ENCODE measurements at places on chromosomes 5 and 9.

- DNase-seq = no peak
Measured at GRCh38 chr5:71836084-71836483, 117.0 kb downstream of the CARTPT start.

- DNase-seq = no peak
Measured at GRCh38 chr9:131001990-131002389, 7.0 kb upstream of the LAMC3 start.

DNA sequence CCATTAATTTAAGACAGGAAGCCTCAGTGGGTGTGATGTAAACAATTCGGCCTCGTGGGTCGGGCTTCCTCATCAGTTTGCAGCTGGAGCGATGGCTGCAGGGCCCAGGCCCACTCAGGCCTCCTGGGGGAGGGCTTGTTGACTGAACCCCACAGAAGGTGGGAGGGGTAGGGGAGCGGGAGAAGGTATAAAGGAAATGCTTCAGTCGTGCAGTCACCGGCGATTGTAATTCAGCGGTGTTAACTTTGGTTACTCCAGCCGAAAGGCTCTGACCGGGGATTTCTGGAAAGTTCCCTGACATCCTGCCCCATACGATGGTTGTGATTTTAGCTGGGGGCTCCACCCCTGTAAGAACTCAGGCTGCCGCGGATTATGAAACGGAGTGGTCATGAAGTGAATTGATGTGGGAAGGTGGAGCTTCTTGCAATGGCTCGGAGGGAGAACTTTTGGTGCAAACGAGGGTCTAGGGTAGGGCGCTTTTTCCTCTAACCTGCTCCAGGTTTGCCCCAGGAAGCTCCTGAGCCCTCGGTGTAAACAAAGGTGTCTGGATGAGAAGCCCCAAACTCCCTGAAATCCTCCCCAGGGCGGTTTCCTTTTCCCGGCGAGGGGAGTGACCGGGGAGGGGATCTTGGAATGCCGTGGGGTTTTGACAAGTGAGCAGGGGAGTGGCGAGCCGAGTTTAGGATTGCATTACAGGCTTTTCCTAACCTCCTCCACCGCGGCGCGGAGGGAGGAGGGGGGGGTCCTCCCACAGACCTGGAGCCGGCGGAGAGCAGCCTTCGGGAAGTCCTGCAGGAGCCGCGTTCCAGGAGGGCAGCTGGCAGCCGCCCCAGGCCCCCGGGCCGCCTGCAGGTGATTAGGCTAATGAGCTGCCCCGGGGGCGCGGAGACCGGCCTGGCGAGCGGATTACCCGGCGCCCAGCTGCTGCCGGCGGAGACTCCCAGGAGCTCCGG lies 215.5 kb downstream of the PDZD2 start:
- no peak for DNase-seq

- no peak for DNase-seq
Measured at GRCh38 chr5:126806-127205, 34.8 kb downstream of the PLEKHG4B start.

DNA sequence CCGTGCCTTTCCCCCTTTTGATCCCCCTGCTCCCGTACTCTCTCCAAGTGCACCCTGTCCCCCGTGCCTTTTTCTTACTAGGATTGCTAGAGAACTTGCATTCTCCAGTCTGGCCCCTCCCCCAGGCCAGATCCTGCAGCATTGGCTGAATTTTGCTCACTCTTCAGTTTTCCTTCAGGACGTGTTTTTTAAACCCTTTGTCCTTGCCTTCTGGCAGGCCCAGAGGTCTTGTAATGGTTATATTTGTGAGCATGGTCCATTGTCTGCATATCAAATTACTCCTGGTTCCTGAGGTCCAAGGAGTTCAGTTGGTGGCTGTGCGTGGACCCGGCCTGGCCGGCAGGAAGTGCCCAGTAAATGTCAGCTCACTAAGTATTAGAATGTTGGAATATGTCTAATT lies 606 bp downstream of the TBC1D13 start:
- DNase-seq = peak; percentile 31

GRCh38 chr5:139664086-139664693 lies 16.0 kb downstream of the CXXC5 start:
- no peak for DNase-seq

- DNase-seq = no peak
Measured at GRCh38 chr9:101398930-101399642, 435 bp downstream of the ZNF189 start.

DNA sequence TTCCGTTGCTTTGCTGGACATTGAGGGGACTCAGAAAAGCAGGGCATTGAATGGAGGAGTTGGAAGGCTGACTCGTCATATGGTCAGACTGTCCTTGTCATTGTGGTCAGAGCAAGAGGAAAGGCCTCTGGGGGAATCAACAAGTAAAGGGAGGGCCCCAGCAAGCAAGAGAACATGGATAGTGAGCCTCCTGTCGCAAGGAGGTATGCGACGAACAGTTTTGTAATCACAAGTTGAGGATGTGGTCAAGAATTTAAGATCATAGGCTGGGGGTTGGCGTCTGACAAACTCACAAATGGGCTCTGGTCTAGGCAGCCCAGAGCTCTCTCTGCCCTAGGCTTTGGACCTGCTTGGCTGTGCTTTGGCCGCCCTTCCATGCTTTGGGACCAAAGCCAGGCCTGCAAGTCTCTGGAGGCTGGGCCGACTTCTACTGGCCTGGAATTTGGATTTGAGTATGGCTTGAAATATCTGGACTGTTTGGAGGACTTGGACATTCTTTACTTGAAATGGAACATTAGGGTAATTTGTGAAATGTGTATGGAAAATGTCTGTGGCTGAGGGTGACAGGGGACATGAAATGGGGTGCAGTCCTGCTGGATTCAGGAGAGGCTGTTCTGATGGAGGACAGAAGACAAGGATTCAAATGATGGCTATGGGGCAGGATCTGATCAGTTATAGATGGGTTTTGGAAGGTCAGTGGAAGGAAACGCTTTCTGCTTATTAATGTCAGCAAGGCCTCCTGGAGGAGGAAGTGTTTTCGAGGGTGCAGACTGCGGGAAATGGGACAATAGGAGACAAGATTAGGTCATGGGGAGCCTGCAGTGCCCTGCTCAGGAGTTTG lies 19.2 kb upstream of the NDST1 start:
- no peak for DNase-seq

DNA sequence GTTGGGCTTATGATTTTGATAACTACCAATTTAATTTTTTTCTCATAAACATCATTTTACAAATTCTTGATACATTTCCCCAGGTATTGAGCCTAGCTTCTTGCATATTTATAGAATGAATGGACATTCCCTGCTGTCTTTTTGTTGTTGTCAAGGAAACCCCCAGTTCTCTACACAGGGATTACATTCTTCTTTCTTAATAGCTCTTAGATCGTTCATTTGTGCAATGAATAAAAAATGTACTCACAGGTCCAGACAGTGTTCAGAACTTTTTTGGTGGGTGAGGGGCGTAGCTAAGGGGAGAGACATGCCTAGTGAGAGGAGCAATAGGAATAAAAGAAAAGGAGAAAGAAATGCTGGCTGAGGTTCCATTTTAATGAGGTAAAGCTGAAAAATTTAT lies 58.6 kb downstream of the VCAN start:
- DNase-seq = no peak

- DNase-seq = no peak
Measured at GRCh38 chr5:40052808-40053207, 626.9 kb upstream of the PTGER4 start.

- DNase-seq = no peak
Measured at GRCh38 chr5:158212237-158212636, 353.3 kb upstream of the CLINT1 start.

GRCh38 chr5:35876454-35876853 lies 19.8 kb downstream of the IL7R start:
- no peak for DNase-seq

DNA sequence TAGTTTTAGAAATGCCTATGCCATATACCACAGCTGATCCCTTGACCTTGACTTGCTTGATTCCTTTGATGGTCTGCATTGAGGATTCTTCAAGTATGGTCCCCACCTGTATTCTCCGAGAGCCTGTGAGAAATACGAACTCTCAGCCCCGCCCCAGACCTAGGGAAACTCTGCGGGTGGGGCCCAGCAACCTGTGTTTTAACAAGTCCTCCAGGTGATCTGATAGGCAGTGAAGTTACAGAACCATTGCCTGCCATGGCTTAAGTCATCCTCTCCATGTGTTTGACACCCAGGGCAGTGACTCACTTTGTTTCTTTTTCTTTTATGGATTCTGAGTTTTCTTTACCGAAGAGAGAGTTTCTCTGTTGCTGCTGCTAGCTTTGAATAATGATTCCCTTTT lies 18.5 kb downstream of the FRMPD1 start:
- DNase-seq = no peak

GRCh38 chr5:91079037-91079436 lies 304.1 kb downstream of the ARRDC3 start:
- no peak for DNase-seq

GRCh38 chr5:56317923-56318561 lies 84.9 kb upstream of the ANKRD55 start:
- no peak for DNase-seq

- DNase-seq = no peak
Measured at GRCh38 chr5:156239800-156240199, 87.2 kb upstream of the SGCD start.

DNA sequence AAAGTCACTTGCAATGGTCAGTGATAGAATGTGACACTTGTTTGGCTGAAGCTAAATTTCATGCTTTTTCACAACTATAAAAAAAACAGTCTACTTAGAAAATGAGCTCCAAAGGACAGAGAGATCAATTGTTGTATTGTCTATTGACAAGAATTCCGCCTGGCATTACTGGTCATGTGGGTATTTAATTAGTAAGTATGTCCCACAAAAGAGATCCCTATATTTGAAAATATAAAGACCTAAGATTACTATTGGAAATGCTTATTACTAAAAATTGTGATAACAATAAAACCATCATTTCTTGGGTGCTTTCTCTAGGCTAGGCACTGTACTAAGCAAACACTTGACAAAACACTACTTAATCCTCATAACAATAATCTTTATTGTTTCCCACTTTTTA lies 745.2 kb upstream of the C9orf72 start:
- no peak for DNase-seq

GRCh38 chr5:29811914-29812679 lies 1381.4 kb upstream of the CDH6 start:
- no peak for DNase-seq

DNA sequence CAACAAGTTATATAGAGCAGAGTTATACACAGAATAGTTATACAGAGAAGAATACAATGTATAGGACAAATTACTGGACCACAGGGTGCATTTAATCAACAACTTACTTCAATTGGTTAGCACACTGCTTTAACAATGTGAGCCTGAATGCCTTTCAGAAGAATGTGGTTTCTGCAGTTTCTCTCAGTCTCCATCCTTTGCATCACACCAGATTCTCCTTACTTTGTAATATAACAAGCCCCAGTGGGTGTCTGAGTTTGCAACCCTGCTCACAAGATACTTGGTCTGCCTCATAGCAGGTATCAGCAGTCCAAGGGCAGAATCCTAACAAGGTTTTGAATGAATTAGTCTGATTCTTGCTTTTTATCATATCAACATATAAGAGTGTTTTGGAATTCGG lies 114.6 kb downstream of the GABRB2 start:
- no peak for DNase-seq

GRCh38 chr5:32462618-32463017 lies 18.1 kb upstream of the ZFR start:
- DNase-seq = peak; percentile 63

DNA sequence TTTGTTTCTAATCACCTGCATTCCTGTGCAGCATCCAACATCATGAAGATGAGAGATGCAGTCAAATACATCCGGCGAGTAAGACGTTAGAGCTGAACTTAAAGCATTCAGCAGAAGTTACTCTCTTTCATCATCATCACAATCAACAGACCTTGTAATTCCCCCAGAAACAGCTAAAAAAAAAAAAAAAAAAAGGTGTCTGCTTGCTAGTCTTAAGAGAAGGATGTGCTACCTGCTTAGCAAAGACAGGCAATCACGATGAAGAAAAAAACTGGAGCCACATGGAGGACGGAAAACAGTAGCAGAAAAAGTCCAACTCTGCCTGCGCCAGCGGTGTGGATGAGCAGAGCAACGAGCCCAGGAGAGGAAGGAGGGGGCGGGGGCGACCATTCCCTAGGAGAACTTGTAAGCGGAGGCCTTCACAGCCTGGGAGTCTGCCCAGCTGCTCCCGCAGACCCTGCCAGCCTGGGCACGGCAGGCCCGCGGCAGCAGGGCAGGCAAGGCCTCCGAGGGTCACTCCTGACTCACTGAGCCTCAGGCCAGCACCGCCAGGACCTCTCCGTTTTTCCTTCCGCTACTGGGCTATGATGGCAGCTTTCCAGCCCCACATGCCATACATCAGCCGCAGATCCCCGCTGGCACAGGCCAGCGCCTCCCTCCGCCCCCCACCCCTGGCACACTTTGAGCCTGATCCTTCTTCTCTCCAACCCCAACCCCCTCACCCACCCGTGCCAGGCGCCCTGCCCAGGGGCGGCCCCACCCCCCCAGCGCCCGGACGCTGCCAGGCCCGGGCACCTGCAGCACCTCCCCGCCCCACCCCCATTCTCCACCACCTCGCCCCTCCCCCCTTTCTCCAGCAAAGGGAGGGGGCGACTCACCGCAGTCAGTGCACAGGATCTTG lies 1.4 kb downstream of the NRG2 start:
- peak; percentile 3 for DNase-seq

DNA sequence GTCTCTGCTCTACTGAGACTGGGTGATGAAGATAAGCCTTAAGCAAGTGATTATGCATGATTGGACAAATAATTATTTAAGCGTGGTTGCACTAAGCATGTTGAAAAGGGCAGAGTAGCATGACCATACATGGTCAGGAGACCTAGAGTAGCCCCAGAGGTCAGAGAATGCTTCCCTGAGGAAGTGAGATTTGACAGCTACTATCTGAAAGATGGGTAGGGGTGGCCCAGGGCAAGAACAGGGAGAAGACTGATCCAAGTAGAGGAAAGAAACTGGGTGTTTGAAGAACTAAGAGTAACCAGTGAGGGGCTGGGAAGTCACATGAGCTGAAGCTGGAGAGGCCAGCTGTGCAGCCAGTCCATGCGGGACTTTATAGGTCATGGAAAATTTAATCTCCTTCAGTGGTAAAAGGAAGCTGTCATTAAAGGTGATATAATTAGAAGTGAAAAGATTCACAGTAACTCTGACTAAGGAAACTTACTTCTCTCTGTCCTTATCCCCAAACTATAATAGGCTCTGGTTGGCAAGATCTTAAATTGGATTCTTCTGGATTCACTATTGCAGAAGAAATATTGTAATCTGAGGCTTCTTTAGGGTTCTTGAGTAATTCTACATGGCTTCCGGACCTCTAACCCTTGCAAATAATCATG lies 35.2 kb downstream of the YIPF5 start:
- DNase-seq = no peak

DNA sequence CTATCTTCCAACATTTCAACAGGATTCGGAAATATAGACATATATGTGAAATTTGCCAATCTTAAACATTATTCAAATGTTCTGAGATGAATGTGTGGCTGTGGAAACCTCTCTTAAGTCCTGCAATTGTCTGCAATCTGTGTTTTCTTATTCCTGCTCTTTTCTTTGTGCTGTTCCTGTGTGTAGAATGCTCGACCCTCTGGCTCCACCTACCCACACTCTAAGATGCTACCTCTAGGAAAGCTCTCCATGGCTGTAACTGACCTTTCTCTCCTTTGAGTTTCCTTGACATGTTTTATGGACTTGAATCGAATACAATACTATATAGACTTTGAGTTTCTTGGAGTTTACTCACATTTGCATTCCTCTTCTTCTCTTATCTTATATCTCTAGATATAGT lies 120.6 kb upstream of the ASTN2 start:
- DNase-seq = no peak

GRCh38 chr9:123081824-123082223 lies 48.4 kb downstream of the GPR21 start:
- no peak for DNase-seq

GRCh38 chr5:171667341-171668096 lies 118.1 kb upstream of the SMIM23 start:
- no peak for DNase-seq

Measured in stimulated activated CD4-positive, alpha-beta T cell treated with anti-CD3 and anti-CD28 coated beads, Interleukin-2, amount 100 ng/mL, for 24 hours (primary cell).